ENCODE measurements at places on chromosomes 1 and 21.

GRCh38 chr1:243270097-243270864 lies 14.4 kb downstream of the SDCCAG8 start:
- DNase-seq, result no peak

DNA sequence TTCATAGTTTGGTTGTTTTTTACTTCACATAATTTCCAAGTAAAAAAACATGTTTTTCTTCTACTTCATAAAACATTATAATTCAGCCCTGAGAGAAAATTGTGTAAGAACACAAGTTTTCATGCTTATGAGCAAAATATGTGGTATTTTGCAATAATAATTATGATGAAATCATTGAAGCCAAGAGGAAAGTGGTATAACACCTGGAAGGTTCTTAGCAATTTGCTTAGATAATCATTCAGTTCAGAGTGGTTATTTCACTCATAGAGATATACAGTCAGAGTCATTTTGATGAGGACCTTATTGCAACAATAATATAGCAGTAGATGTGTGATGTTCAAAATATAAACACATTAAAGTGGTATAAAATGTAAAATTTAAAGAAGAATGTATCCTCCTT lies 94.5 kb downstream of the PLPPR4 start:
- DNase-seq, result no peak

DNA sequence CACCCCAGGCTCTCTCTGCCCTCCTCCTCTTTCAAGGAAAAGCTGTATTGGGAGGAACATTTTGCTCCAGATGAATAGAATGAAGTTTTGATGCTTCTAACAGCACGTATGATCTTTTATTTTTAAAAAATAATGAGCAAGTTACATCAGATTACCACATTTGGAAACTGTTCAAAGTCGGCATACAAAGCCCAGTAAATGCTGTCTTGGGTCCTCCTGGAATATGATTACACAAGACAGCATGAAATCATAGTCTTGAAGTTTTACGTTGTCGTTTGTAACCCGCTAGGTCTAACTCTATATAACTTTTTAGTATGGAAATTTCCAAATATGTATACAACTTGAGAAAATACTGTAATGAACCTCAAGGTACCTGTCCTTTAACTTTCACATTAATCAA lies 385.6 kb downstream of the HLX start:
- no peak for DNase-seq

- DNase-seq, result no peak
These were observed 145.5 kb downstream of the CRB1 start for GRCh38 chr1:197413564-197413963.

DNA sequence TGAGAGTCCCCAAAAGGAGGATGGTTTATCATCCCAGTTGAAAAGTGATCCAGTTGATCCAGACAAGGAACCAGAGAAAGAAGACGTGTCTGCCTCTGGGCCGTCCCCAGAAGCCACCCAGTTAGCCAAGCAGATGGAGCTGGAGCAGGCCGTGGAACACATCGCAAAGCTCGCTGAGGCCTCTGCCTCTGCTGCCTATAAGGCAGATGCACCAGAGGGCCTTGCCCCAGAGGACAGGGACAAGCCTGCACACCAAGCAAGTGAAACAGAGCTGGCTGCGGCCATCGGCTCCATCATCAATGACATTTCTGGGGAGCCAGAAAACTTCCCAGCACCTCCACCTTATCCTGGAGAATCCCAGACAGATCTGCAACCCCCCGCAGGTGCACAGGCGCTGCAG lies 43.3 kb downstream of the ZBTB17 start:
- no peak for DNase-seq

DNA sequence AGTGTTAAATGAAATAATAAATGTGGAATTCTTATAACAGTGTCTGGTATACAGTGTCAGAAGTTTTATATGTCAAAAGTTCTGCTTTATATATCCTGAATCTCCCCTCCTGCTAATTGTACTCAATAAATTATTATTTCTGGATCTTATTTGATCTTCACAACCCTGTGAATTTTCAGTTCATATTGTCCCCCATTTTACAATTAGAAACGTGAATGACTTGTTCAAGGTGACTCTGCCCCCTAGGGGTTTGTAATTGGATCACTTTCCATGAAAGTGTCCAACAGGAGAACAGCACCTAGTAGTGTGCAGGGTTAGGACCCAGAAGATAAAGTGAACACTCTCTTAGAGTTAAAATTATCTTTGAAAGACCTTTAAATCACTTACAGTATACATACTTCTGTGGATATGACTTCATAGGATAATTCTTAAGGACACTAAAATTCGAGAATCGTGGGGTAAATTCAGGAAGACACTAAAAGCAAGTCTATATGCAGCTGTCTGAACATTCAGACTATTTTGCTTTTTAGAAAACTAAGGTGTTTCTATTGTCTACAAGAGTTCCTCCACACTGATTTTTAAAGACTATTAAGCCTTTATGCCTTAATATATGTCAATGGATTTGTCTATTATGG lies 4.5 kb upstream of the DDR2 start:
- no peak for DNase-seq

DNA sequence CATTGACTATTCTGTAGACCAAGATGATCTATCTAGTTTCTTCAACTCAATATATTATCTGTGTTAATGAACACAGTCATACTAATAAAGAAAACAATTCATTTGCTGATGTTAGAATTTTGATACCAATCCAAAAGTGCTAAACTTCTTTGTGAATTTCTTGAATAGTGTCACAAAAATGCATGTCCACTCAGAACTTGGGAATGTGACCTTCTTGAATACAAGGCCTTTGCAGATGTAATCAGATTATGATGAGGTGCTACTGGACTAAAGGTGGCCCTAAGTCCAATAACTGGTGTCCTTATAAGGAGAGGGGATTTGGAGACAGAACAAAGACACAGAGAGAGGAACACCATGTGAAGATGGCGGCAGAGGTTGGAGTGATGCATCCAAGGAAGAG lies 305.8 kb upstream of the ZP4 start:
- no peak for DNase-seq

DNA sequence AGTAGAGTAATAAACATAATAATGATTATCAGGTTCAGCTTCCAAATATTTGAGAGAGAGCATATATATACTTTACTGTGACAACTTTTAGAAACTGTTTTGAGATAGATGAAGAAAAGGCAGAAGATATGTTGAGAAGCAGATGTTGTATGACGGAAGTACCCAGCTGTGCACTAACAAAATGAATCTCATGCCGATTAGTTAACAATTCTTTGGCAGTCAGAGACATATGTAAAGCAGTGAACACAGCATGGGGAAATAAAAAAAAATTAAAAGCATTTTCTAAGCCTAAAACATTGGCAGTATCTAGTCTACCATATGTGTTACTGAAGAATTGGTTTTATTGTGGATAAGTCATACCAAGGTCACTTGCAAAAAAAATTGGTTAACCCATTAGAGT lies 51.8 kb downstream of the MAGI3 start:
- DNase-seq, result no peak

- DNase-seq, result no peak
These were observed 70.0 kb upstream of the TENT5C start for GRCh38 chr1:117535821-117536220.

DNA sequence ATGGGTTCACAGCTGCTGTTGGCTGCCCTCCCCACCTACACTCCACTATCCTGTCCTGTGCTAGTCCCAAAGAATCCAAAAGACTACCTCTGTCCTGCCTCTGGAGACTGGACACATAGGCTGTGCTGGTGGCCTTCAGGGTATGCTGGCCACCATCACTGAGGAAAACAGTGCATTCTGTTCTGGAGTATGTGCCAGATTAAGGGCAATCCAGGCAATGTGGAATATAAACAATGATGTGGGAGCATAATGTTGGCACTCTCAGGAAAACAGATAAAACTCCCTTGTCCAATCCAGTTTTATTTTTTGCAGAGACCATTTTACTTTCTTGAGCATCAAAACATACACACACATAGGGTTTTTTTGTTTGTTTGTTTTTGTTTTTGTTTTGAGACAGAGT lies 94.3 kb downstream of the GLUL start:
- no peak for DNase-seq

DNA sequence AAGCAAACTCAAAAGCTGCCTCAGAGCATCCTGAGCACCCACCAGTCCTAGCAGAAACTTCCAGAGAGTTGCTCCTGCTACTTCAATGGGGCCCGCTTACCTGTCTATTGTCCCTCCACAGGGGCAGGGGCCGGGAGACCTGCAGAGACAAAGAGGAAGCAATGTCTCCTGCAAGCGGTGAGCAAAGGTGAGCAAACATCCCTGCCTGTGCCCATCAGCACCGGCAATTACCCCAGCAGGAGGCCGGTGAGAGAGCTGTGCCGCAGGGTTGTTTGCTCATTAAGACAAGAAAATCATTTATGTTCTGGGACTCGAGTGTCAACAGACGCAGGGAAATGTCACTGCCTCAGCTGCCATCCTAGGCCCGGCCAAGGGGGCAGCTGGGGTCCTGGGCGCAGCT lies 53.8 kb upstream of the TARDBP start:
- no peak for DNase-seq

DNA sequence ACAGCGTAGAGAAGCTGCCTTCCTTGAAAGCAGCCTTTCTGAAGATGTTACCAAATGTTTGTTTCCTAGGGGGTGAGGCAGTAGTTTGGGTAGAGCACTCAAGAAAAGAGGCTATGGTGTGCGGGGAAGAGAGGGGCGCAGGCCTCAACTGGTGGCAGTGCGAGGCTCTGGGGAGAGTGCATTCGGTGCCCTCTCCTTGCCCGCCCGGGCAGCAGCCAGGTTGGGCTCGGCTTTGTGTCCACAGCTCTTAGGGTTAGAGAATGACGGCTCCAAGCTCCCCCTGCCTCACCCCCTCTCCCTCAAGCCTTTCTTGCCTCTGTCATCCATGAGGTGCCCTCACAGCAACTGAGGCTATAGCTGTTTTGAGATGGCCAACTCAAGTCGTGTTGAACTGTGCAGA lies 899 bp upstream of the SLFNL1 start:
- DNase-seq, result no peak

DNA sequence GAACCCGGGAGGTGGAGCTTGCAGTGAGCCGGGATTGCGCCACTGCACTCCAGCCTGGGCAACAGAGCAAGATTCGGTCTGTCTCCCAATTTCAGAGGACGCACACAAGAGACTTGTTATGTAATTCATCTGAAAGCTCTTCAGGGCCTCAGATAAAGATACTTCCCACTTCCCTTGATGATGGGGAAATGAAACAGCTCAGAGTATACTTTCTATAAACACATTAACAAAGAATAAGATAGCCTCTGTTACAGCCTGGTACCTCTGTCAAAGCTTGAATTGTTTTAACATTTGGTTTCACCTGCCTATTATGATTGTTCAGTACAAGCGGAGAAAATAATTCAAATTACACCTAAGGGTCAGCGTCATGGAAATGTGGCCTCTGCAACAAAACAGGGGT lies 622.9 kb upstream of the ADGRL4 start:
- DNase-seq, result no peak

GRCh38 chr1:68081775-68082283 lies 31.4 kb upstream of the DIRAS3 start:
- DNase-seq, result no peak

DNA sequence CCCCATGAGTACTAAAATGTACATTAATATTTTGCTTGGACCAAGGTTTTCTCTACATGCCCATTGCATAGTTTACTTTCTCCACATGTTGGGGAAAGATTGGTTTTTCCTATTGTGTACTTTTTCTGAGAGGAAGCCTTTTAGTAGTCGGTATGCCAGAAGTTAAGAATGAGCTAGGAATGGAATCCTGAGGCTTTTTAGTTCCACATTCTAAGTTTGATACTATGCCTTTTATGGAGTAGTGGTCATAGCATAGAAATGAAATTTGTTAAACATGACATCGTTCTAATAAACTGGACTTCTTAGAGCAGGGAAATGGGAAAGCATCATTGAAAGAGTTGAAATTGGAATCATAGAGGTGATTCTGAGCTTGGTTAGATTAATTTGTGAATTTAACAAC lies 64.3 kb downstream of the BCL9 start:
- no peak for DNase-seq

DNA sequence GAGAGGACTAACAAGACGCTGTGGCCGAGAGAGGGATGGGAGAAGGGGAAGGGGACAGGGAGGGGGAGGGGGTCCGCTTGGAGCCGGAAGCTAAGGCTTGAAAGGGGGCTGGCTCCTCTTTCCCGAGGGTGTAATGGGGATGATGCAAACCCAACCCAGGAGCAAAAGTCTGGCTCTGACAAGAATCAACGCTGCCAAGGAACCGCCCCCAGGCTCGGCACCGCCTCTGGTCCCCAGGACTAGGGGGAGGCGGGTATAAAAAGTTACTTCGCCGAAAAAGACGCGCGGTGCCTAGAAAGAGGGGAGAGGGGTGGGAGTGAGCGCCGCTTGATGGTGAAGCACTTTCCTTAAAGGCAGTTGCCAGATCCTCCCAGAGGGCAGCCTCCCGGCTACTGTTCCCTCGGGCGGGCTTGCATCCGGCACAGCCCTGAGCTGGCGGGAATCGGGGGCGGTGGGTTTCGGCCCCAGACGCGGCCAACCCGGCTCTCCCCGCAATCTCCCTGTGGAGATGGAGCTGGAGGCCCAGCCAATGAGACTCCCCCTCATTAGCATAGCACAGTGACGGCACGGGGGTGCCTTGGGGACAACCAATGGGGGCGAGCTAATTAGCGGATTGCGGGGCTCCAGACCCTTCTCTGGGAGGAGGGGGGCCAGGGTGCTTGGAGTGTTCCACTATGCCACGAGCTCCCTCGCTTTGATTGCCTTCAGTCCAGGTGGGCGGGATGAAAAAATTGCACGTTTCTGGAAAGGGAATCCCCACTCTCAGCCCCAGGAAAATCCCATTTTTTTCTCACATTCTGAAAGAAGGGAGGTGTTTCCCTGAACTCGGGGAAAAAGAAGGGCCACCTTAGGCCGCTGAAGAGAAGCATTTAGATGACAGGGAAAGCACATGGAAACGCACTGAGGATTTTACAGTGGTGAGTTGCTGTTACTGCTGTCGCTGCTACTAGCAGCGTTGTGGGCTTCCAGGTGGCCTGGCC lies at the start of gene KCNT2:
KCNT2 (minus strand) TSS at position 51 of the 980 bp plus-strand sequence. CDS start 131 bp downstream, outside the sequence.
- DNase-seq, result no peak

DNA sequence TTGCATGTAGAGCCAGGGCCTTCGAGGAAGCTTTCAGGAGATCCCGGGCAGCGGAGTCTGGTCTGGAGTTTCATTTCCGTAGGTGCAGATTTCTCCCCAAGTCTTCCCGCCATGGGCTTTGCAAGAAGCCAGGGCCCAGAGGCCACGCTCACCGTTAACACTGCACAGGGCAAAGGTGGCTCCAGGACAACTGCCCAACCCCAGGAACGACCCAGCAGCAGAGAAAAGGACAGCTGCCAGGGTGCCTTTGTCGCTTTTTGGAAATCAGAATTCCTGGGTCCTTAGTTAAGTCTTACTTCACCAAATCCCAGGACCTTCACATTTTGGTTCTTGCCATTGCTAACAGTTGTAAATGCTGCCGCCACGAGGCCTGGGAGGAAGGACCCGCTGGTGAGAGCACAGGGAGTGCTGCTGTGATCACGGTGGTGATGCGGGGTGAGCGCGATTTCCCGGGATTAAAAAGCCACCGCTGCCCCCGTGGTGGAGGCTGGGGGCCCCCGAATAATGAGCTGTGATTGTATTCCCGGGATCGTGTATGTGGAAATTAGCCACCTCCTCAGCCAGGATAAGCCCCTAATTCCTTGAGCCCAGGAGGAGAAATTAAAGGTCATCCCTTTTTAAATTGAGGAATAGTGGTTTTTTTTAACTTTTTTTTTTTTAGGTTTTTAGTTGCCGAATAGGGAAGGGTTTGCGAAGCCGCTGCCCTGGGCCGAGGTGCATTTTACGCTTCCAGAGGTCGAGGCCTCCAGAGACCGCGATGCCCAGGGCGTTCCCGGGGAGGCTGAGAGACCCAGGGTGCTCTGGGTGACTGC lies 8.2 kb downstream of the SIM2 start:
- no peak for DNase-seq

Measured in activated CD8-positive, alpha-beta memory T cell treated with anti-CD3 and anti-CD28 coated beads for 4 hours (primary cell).